ENCODE measurements at places on chromosomes 3 and 15.

- peak; percentile 87 for DNase-seq
Observed at GRCh38 chr3:123791417-123791816, 92.7 kb downstream of the MYLK start.

DNA sequence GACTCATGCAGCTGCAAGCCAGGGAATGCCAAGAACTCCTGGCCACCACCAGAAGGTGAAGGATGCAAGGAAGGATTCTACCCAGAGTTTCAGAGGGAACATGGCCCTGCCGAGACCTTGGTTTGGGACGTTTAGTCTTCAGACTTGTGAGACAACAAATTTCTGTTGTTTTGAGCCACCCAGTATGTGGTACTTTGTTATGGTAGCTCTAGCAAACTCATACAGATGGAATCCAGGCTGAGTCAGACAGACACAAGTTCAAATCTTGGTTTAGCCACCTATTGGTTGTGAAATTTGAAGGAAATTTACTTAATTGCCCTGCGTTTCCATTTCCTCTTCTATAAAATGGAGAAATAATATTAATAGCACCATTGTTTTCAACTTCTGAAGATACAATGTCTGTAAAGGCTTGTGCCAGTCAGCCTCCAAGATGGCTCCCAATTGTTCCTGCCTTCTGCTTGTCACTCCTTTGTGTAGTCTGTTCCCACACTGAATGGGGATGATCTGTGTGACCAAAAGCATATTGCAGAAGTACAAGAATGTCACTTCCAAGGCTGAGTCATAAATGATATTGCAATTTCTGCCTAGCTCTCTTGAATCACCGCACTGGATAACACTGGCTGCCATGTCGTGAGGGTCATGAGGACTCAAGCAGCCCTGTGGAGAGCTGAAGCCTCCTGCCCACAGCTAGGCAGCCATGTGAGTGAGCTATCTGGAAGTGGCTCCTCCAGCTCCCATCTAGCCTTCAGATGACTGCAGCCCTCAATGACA is 223.5 kb upstream of the PROK2 start:
- DNase-seq, result no peak

GRCh38 chr15:75921732-75922703 is 18.3 kb downstream of the FBXO22 start:
- no peak for DNase-seq

DNA sequence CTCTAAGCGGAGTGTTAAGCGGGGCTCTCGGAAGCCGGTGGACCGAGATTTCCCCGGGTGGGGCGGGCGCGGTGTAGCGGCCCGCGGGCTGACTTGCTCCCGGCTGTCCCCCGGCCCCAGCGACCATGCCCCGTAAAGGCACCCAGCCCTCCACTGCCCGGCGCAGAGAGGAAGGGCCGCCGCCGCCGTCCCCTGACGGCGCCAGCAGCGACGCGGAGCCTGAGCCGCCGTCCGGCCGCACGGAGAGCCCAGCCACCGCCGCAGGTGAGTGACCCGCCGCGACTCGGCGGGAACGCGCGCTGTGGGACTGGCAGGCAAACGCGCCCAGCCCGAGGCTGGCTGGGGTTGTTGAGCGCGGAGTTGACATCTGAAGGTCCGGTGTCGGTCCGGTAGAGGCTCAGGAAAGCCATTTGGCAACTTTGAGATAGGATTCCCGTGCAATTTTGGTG is 1.3 kb downstream of the SMC4 start:
- DNase-seq, result no peak

GRCh38 chr3:190306513-190307163 is 15.6 kb downstream of the CLDN1 start:
- DNase-seq, result no peak

DNA sequence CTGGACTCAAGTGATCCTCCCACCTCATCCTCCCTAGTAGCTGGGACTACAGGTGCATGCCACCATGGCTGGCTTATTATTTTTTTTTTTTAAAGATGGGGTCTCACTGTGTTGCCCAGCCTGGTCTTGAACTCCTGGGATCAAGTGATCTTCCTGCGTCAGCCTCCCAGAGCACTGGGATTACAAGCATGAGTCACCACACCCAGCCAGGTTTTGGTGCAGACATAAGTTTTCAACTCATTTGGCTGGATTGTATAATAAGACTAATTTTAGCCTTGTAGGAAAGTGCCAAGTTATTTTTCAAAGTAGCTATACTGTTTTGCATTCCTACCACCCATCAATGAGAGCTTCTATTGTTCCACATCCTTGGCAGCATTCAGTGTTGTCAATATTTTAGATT is 32.1 kb downstream of the BUB1B start:
- no peak for DNase-seq

- DNase-seq, result no peak
Observed at GRCh38 chr3:184981071-184981470, 169.1 kb downstream of the VPS8 start.

GRCh38 chr3:172846103-172846561 is 95.6 kb downstream of the ECT2 start:
- DNase-seq, result no peak

DNA sequence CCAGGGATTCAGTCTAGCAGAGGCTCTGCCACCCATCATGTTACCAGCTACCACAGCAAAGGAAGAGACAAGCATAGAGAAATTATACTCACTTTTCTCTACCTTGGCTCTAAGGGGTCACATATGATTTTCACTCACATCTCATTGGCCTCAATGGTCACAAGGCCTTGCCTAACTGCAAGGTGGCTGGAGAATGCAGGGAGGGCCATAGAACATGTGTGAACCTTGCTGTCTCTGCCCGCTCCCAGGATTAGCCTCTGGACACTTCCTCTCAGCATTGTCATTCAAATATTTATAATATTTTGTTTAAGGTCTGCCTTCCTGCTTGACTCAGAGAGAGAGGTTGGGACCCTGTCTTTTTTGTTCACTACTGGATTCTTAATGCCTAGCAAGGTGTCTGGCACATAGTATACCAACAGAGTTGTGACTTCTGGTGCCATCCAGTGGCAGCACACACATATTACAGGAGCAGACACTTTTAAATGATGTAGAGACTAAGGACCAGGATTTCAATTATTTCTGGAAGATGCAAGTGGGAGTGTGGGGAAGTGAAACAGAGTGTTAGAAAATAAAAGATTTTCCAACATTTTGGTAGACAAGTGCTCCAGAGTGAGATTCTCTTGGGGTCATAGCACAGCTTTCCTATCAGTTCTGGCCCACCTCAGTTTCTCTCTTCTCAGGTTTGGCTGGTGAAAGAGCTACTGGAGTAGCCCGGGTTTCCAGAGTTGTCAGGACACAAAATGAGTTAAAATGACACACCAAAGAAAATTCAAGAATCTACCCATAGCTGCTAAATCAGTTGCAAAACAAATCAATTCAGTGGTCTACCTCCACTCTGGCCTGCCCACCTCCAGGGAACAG is 119.0 kb upstream of the RASGRP1 start:
- DNase-seq, result no peak

DNA sequence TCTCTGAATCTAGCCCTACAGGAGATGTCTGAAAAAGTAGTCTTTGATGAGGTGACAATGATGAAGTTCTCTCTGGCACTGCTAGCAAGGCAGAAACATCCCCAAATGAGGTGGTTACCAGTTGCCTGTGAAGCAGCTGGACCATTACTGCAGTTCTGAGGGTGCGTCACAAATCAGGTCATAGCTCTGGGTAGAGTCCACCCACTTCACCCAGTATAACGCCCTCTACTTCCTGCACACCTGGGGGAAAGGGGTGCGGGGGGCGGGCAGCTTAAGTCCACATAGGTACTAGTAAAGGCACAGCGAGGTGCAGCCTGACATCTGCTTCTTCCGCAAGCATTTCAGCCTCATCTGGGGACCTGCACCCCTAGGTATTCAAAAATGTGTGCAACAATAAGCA is 13.4 kb upstream of the SATB1 start:
- DNase-seq, result no peak

DNA sequence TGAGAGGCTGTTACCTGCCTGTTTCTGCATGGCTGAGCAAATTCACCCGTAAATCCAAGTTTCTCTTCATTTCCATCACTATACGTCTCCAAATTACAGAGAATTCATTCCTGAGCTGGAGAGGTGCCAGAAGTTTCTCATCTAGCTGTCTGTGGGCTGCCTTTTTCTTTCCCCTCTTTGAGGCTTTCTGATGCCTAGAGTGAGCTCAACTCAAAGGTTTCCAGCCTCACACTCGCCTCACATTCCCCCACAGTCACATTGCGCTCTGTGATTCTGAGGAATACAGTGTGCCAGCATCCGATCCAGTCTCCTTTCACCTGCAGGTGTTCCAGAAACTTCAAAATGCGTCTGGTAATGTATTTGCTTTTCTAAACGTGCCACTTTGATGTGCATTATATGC is 267.2 kb downstream of the MFSD1 start:
- no peak for DNase-seq

DNA sequence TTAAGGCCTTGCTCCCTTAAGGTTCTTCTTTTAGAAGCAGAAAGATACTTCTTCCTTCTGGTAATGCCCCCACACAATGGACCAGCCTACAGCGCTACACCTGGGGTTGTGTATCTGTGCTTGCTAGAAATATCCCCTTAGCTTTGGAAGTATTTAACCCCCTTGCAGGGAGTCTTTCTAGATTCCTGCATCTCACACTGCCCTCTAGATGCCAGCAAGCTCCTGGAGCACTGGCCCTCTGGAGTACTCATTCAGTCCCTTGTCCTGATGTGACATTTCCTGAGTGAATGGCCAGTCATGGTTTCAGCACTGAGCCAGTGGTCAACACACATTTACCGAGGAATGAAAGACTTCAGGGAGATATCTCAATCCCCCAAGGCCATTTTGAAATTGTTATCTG is 30.4 kb upstream of the RBP2 start:
- no peak for DNase-seq

DNA sequence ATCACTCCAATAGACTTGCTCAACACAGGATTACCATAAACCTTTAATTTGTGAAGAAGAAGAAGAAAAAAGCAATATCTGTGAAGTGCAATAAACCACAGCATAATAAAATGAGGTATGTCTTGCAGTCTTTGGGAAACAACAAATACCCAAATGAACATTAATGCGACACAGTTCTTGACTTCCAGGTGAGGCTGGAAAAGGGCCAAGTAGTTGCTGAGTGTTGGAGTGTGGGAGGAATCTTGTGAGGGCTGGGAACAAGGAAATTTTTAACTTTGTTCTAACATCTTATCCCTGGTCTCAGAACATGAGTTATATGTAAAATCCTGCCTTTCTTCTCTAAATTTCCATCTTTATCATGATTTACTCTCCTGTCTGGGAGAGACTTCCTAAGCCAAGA is 206.5 kb downstream of the DTWD1 start:
- no peak for DNase-seq

DNA sequence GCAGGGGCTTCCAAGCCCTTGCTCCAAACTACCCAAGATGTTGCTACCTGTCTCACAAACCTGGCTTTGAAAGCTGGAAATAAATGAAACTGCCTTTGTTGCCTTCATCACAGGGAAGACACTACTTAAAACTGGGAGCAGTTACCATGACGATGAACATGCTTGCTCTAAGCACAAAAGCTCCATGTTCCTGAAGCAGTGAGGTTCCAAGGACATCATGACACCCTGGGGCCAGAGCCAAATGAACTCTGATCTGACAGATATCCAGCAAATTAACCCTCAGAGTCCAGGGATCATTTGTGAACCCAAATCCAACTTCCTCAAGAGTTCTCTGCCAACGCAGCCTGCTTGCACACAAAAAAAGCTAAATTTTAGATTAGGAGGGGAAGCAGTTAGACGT is 10.7 kb downstream of the TRAIP start:
- DNase-seq, result no peak

- DNase-seq, result no peak
Observed at GRCh38 chr15:100096248-100096600, 245.6 kb downstream of the ADAMTS17 start.

GRCh38 chr3:177694951-177695350 is 497.7 kb upstream of the TBL1XR1 start:
- DNase-seq, result no peak

DNA sequence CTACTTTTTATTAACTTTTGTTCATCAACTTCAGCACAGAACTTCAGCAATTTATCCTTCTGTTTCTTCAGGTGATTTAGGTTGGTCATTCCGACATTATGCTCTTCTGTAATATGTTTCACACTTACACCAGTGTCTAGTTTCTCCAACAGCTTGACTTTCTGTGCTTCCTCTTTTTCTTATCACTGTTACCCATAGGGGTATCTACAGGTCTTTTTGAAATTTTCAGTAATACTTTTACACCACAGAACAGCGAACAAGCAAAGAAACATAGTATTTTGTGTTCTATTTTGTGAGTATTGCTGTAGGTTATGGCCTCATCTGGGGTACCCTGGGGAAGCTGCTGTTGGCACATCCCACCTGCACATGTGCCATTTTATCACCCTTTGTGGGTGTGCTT is 260.7 kb downstream of the NSUN3 start:
- no peak for DNase-seq

DNA sequence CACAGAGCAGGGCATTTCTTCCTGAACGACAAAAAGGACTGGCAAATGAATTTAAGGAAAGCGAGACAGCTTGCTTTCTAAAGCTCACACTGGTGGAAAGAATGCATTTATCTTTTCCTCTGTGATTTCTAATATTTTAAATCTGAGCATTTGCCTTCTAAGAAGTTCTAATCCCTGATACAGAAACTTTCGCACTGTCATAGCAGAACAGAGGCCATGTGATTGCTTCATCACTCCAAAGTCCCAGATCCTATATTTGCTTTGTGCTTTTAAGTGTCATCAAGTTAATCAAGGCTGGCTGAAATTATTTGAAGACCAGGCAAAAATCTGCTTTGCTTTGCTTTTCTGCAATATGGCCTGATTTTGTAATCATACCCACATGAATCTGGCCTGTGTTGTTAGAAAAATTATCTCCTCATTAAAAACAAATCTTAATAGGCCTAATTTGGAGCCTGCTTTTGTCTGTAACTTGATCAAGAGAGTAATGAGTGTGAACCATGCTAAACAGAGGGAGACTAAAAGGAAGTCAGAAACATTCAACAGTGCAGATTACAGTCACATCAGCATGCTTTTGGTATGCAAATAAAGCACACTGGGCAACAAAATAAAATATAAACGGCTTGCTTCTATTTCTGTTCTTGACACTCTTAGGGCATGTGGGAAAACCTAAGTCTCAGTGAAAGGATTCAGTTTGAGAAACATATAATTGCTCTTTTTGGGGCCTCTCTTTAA is 178.2 kb upstream of the ADAMTS9 start:
- no peak for DNase-seq

GRCh38 chr15:76905855-76906254 is 715 bp upstream of the SCAPER start:
- DNase-seq, result no peak

GRCh38 chr15:20361091-20361490 is 180.5 kb downstream of the GOLGA6L6 start:
- no peak for DNase-seq

DNA sequence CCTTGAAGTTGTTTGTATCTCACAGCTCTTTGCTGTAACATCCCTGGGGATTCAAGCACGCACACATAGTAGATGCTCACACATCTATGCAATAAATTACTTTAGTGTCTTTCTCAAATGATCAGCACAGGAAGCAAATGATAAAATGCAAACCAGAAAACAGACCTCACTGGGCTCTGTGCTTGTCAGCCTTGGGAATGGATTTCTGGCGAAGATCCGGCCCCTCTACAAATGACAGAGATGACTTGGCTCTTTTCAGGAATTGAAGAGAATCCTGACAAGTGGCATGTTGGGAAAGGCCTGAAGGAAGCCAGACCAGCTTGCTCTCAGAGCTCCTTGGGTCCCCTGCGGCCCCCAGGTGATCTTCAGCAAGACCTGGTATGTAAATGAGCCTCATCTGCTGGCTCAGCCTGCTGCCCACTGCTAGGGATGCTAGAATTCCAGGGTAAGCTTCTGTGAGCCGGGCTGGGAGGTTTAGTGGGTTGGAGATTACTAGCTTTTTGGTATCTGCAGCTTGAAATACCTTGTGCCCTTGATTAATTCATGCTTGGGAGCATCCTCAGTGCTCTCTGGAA is 54.1 kb downstream of the LPP start:
- no peak for DNase-seq

GRCh38 chr3:14333621-14334020 is 68.8 kb upstream of the SLC6A6 start:
- no peak for DNase-seq

Measured in AG04450 (cell line).